ENCODE measurements at places on chromosomes 7 and 10.

- no peak for DNase-seq
Observed at GRCh38 chr7:143909863-143910262, 7.9 kb upstream of the TCAF1 start.

DNA sequence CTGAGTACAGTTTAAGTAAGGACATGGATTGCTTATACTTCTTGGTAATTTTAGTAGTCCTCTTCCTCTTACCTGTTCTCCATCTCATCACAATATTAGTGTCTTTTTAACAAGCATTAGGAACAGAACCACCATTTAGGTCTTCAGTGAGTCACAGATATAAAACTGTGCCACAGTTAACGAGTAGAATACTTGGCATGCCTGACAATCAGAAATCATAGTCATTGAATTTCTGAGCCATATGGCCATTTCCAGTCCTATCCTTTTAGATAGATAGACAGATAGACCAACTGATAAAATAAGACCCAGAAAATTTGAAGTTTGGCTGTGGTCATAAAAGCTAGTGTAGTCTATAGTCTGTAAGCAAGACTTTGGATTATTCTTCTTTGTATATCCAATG, 71.1 kb downstream of the GBF1 start:
- no peak for DNase-seq

GRCh38 chr10:44154956-44155355, 229.9 kb downstream of the CXCL12 start:
- no peak for DNase-seq

GRCh38 chr7:83466956-83467355, 182.0 kb downstream of the SEMA3E start:
- DNase-seq: no peak

DNA sequence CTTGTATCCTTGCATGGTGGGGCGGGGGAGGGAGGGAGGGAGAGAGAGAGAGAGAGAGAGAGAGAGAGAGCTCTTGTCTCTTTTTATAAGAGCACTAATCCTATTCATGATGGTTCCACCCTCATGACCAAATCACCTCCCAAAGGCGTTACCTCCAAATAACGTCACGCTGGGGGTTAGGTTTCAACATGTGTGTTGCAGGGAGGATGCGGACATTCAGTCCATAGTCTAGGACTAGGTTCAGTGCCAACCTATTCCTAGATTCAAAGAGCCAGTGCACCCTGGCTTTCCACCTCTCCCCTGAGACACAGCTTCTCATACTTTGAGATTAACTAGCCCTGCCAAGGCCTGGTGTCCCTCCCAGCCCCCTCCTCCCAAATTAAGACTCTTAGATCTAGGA, 123.0 kb downstream of the GRK5 start:
- DNase-seq: no peak

- DNase-seq: no peak
Observed at GRCh38 chr7:52689912-52690311, 345.5 kb upstream of the POM121L12 start.

- no peak for DNase-seq
Observed at GRCh38 chr10:10613656-10614244, 403.9 kb upstream of the CELF2 start.

- DNase-seq: peak; percentile 53
Observed at GRCh38 chr7:150988230-150989226, 2.3 kb upstream of the NOS3 start.

- peak; percentile 45 for DNase-seq
Observed at GRCh38 chr7:27739301-27739908, 557 bp upstream of the TAX1BP1 start.
